ENCODE measurements at places on chromosomes 7 and 10.
A peak's percentile ranks its signal among the peaks of the same experiment; 100 is the strongest.

- peak; percentile 46 for DNase-seq
Observed at GRCh38 chr7:137757146-137757925, 89.4 kb downstream of the DGKI start.

DNA sequence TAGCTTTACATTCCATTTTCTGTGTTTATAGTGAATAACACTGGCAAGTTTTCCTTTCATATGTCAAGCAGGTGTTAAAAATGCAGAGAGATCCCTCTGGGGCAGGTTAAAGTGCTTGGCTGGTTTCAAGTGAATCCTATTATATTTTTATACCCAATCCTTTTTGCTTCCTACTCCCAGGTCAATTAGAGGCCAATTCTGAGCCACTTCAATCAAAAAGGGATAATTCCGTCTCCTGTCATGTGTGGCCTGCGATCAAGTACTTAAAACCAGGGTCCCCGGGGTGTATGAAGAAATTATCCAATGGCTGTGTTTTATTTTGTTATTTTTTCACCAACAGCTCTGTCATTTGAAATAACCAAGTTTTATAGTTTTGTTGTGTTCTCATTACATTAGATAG, 313.2 kb downstream of the PRPF18 start:
- DNase-seq, result no peak

DNA sequence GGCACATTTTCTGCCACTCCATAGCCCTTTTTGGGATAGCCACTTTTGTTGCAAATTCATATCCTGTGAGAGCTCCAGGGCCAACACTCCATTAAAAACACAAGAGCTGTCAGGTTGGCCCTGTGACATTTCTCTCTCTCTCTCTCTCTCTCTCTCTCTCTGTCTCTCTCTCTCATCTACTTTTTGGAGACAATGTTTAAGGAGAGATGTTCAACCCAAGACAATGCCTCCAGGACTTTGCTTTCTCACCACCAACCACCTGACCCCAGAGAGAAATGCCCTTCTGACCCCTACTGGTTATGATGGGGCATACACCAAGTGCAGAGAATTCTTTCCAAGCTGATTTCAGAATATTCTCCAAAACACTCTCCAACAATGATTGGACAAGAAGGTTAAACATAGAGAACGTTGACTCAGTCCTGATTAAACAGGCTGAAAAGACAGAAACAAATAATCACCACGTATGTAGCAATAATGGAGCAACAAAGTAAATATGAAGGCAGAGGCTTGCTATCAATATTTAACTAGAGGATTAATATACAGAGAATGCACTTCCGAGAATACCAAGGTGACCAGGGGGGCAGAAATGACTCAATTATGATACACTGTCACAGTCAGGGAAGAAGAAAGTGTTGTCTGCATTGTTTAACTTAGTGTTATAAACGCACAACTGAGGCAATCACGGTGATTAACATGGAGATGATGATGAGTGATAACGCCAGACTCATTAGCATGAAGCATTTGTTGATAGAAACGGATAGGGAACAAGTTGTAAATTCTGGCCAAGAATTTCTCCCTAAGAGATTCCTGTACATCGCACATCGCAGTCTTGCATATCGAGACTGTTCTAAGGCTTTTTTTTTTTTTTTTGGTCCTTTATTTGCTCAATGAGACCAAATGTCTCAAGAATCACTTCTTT, 178.5 kb downstream of the NRP1 start:
- peak; percentile 70 for DNase-seq

DNA sequence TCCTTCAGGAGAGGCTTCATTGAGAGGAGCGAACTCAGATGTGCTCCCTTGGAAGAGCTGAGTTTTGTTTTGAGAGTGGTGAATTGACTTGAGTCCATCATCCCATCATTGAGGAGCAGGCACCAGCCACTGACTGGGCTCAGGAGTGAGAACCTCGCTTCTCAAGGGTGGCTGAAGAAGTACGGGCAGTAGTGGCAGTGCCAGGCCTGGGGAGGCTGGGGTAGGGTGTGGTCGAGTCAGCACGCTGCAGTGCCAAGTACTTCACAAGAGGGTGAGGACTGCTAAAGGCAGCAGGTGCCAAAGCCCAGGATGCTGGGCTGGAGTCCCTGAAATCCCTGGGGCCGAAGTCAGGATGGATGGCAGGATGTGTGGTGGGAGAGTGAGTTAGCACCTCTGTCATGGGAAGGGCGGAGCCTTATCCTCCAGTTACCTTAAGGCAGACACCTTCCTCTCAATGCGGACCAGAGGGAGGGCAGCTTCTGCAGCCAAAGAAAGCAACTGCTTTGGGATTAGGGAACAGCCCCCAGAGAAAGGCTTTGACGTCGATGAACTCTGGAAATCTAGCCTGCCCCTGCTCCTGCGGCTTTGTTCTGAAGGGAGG, 210.3 kb downstream of the CAMK1D start:
- DNase-seq, result no peak

DNA sequence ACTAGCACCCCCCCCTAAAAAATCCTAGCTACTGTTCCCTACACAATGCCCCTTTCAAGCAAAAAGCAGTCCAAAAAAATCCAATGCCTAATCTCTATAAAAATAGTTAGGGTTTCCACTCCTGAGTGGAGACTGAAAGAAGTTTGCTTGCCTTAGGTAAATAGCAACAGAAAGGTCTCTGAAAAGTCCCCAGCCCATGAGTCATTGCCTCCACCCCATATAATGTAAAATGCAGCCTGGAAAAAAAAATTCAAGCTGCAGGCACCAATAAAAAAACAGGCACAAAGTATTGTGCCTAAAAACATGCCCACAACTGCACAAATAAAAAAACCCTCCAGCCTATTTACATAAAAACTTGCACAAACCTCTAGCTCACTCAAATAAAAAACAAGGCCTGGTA, 47.5 kb downstream of the ZNF680 start:
- peak; percentile 35 for DNase-seq

- DNase-seq, result no peak
Observed at GRCh38 chr10:107754814-107755213, 590.3 kb upstream of the SORCS1 start.

DNA sequence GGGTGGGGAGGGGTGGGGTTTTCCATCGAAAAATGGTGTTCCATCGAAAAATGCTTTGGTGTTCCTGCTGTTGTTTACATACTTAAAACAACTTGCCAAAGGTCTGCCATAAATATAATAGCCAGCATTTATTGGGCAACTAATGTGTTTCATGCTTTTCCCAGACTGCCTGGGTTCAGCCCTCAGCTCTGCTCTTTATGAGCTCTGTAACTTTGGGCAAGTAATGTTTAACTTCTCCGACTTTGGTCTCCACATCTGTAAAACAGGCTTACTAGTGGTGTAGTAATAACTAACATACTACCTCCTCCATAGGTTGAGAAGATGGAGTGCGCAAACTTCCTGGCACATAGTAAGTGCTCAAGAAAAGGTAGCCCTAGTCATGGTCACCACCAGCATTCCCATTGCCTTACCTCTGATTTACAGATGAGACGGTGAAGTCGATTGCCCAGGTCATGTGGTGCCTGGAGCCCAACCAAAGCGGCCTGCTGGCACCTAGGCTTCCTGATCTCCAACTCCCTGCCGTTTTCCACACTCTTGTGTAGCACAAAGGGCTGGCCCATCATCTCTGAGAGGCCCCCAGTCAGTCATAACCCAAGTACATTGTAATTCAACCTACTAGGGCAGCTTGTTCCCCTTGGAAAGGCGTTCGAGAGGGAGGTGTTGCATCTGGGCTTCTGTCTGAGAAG, 8.9 kb downstream of the ZMIZ1 start:
- DNase-seq, result no peak

- no peak for DNase-seq
Observed at GRCh38 chr7:137878333-137878961, 31.7 kb upstream of the DGKI start.

GRCh38 chr10:97633921-97634320, 621 bp upstream of the MORN4 start:
- no peak for DNase-seq

- DNase-seq, result no peak
Observed at GRCh38 chr10:125415006-125415633, 254.8 kb upstream of the CTBP2 start.

DNA sequence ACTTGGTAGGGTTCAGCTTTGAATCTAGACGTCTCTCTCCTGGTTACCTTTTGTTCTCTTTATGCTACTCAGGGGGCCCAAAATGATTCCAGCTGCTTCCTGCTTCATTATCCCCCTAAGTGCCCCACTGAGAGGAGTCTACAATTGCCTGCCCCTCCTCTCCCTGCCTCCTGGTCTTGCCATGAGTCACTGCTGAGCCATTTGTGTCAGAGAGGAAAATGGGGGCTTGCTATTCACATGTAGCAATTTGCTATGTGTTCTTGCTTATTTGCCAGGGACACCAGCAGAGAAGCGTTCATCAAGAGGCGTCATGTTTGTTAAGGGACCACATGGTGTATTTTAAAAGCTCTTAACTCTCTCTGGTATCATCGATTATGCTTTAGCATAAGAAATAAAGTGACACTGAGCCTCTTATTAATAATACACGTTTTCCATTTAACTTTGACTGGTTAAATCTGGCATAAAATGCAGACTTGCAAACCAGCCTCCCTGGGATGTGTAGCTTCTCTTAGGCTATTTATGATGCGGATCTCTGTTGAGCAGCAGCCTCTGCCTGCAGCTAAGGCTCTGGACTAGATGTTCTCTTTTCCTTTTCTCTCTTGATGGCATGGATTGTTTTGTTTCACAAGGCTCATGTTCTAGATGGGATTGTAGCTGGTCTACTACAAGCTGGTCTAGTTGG, 239.3 kb downstream of the AUTS2 start:
- peak; percentile 41 for DNase-seq

DNA sequence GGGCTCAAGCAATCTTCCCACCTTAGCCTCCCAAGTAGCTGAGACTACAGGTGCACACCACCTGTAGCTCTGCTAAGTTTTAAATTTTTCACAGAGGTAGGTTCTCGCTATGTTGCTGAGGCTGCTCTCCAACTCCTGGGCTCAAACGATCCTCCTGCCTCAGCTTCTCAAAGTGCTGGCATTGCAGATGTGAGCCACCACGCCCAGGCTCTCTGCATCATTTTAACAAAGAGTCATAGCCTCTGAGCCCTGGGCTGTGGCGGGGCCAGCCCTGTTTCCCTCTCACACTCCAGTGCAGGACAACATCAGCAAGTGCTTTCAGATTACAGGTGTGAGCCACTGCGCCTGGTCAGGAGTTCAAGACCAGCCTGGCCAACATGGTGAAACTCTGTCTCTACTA, 102.5 kb downstream of the COL26A1 start:
- DNase-seq, result no peak

GRCh38 chr10:113978802-113979201, 64.9 kb upstream of the ADRB1 start:
- no peak for DNase-seq

- DNase-seq, result no peak
Observed at GRCh38 chr7:11437994-11438393, 394.0 kb downstream of the THSD7A start.

GRCh38 chr10:97074256-97075145, 111.3 kb downstream of the SLIT1 start:
- DNase-seq, result no peak

DNA sequence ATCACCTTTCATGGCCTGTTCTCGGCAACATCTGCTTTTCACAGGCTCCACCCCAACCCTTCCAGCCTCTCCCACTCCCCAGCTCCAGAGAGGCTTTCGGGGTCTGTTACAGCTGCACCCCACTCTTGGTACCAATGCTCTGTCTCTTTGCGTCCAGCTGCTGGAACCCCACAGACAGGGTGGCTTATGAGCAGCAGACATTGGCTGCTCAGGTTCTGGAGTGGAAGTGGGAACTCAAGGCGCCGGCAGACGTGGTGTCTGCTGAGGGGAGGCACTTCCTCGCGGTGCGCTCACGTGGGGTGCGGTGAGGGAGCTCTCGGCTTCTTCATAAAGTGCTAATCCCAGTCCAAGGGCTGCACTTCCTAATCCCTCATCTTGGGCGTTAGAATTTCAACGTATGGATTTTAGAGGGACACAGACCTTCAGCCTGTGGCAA, 185.7 kb downstream of the ELFN1 start:
- no peak for DNase-seq

- DNase-seq, result no peak
Observed at GRCh38 chr7:157889480-157889879, 552.7 kb downstream of the DNAJB6 start.

DNA sequence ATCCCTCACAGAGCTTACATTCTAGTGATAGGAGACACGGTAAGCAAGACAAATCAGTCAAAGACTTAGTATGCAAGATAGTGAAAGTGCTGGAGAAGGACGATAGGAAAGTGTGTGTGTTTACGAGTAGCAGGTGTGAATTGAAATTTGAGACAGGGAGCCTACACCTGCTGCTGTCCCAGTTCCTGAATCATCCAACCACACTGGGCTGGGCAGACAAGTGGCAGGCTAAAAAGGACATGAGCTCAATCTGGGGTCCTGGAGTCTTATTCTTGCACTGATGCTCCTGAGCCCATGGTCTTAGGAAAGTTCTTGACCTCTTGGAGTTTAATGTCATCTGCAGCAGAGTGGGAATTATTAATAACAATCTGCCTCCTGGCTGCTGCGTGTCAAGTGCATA, 16.2 kb downstream of the RBP3 start:
- DNase-seq, result no peak

All from A172 (cell line).